ENCODE measurements at places on chromosomes 7 and 10. TPM values are rescaled to one million over a fixed set of nuclear protein-coding genes. Genes with fewer than 3 reads are reported as not detected.

The BMS1 gene
- polyA plus RNA-seq, result 13.3 TPM

The C10orf62 gene
- polyA plus RNA-seq, result not detected

The VIPR2 gene
- polyA plus RNA-seq, result 4.9 TPM

The NMT2 gene
- 25.8 TPM for polyA plus RNA-seq

The ZNF365 gene
- polyA plus RNA-seq, result 0.16 TPM

The AKR1E2 gene
- polyA plus RNA-seq, result 1.3 TPM

The LIPN gene
- not detected for polyA plus RNA-seq

The RBM20 gene
- 3.9 TPM for polyA plus RNA-seq

The PTPRE gene
- 2.1 TPM for polyA plus RNA-seq

The GRM8 gene
- 0.58 TPM for polyA plus RNA-seq

The ADIRF gene
- polyA plus RNA-seq, result 57.4 TPM

The KCNH2 gene
- 5.0 TPM for polyA plus RNA-seq

The CELF2 gene
- 38.8 TPM for polyA plus RNA-seq

The SLC26A5 gene
- polyA plus RNA-seq, result 0.06 TPM

The RARRES2 gene
- polyA plus RNA-seq, result 761 TPM

The ADK gene
- polyA plus RNA-seq, result 9.4 TPM

The PTF1A gene
- polyA plus RNA-seq, result not detected

The NPY4R gene
- polyA plus RNA-seq, result not detected

The SPDYE16 gene
- 0.71 TPM for polyA plus RNA-seq

The CD36 gene
- 55.4 TPM for polyA plus RNA-seq

The KIF11 gene
- 0.85 TPM for polyA plus RNA-seq

The ACTL6B gene
- polyA plus RNA-seq, result not detected

The SPDYE9 gene
- 0.11 TPM for polyA plus RNA-seq

The WAC gene
- polyA plus RNA-seq, result 60.5 TPM

The CCDC7 gene
- 1.2 TPM for polyA plus RNA-seq

The VAX1 gene
- not detected for polyA plus RNA-seq

The CLIP2 gene
- polyA plus RNA-seq, result 5.1 TPM

The CPN1 gene
- polyA plus RNA-seq, result not detected

The AMPH gene
- 4.5 TPM for polyA plus RNA-seq

The WNT16 gene
- 0.02 TPM for polyA plus RNA-seq

Data from ovary (tissue), 10 donors.